ENCODE measurements at places on chromosomes 5 and 9. TPM values are rescaled to one million over a fixed set of nuclear protein-coding genes. Genes with fewer than 3 reads are reported as not detected.

HMMR gene
- 54.8 TPM for total RNA-seq

ZNF608 gene
- total RNA-seq, result 39.7 TPM

ANKH gene
- total RNA-seq, result 3.7 TPM

PCDHB15 gene
- total RNA-seq, result 8.0 TPM

DOLK gene
- total RNA-seq, result 20.2 TPM

ZMYND19 gene
- total RNA-seq, result 50.3 TPM

DNA sequence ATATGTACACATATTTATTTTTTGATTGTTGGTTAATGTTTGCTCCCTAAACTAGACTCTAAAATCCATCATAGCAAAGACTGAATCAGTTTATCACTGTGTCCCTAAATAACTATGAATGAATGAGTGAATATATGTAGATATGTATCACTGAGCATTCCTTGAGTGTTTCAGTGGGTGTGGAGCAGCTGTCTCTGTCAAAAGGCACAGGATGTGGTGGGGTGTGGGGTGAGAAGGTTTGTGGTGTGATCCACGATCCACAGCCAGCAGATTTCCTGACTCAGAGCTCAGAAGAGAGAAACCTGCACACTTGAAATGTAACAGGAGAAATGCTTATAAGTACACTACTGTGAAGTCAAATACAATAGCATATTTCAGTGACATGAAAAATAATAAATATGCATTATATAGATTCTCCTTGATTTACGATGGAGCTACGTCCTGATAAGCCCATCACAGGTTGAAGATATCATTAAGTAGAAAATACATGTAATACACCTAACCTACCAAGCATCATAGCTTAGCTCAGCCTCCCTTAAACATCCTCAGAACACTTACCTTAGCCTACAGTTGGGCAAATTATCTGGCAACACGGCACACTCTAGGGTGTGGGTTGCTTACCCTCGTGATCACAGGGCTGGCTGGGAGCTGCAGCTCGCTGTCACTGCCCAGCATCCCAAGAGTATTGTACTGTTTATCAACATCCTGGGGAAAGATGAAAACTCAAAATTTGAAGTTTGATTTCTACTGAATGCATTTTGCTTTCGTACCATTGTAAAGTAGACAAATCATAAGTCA, 287.0 kb downstream of the GAS1 start:
- H3K27ac ChIP-seq, result no peak overlapping the region
- no peaks in the 10 kb centered on the region for H3K4me1 ChIP-seq
- H3K36me3 ChIP-seq, result no peaks in the 10 kb centered on the region
- no peak for DNase-seq
- H3K27me3 ChIP-seq, result no peaks in the 10 kb centered on the region
- no peak overlapping the region for H3K4me3 ChIP-seq

DNA sequence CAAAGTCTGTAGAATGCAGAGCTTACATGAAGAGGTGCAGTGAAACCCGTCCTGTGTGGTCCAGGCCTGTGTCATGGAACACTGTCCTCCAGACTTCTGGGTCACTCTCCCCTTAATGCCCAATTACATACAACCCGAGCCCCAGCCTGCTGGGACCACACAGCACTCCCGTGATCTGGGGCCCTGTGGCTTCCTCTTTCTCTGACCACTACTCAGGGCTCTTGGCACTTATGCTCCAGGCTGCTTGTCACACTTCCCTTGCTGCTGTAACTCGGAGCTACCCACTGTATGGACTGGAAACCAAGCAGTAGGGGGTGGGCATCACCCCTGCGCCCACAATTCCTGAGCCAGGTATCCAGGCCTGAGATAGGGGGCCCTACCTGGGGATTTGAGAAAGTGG, 10.3 kb upstream of the IL3 start:
- no peaks in the 10 kb centered on the region for H3K36me3 ChIP-seq
- DNase-seq, result no peak
- H3K27ac ChIP-seq, result no peak overlapping the region
- H3K27me3 ChIP-seq, result no peaks in the 10 kb centered on the region
- 0 out of 2 replicates have a peak, but pooled peaks cover 14% of the 10 kb centered on the region for H3K4me1 ChIP-seq

- peak; percentile 48 for DNase-seq
- H3K27me3 ChIP-seq, result no peaks in the 10 kb centered on the region
- no peak overlapping the region for H3K4me3 ChIP-seq
- peaks cover 3% of the 10 kb centered on the region for H3K36me3 ChIP-seq
- H3K27ac ChIP-seq, result no peak overlapping the region
- peaks cover 17% of the 10 kb centered on the region for H3K4me1 ChIP-seq
These were observed 41.6 kb downstream of the ADAMTS12 start for GRCh38 chr5:33850100-33850594.

- H3K27me3 ChIP-seq, result no peaks in the 10 kb centered on the region
- H3K36me3 ChIP-seq, result no peaks in the 10 kb centered on the region
- peaks cover 8% of the 10 kb centered on the region for H3K4me1 ChIP-seq
- DNase-seq, result no peak
- H3K27ac ChIP-seq, result no peak overlapping the region
- H3K4me3 ChIP-seq, result no peak overlapping the region
These were observed 6.7 kb upstream of the DBH start for GRCh38 chr9:133629221-133630110.

DNA sequence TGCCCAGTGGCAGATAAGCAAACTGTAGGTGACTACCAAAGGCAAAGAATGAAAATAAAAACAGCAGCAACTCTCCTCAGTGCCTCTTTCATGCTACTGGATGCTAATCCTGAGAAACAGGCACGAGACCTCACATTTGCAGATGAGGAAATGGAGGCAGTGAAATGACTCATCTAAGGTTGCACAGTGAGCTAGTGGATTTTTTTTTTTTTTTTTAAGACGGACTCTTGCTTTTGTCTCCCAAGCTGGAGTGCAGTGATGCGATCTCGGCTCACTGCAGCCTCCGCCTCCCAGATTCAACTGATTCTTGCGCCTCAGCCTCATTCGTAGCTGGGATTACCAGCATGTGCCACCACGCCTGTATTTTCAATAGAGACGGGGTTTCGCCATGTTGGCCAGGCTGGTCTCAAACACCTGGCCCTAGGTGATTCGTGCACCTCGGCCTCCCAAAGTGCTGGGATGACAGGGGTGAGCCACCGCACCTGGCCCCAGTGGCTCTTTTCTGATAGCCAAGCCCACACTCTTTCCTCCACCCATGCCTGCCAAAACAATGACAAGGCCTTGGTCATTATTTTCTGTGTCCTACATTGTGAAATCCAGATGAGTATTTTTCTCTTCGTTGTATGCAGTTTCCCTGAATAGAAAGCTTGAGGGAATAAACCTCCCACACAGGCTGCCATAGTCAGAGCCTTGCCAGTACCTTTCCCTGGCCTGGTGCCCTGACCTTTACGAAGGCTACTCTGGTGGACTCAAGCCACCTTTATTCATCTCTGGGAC, 19.2 kb downstream of the DOCK2 start:
- no peak overlapping the region for H3K4me3 ChIP-seq
- H3K27me3 ChIP-seq, result no peaks in the 10 kb centered on the region
- H3K4me1 ChIP-seq, result no peaks in the 10 kb centered on the region
- no peak for DNase-seq
- no peaks in the 10 kb centered on the region for H3K36me3 ChIP-seq

DNA sequence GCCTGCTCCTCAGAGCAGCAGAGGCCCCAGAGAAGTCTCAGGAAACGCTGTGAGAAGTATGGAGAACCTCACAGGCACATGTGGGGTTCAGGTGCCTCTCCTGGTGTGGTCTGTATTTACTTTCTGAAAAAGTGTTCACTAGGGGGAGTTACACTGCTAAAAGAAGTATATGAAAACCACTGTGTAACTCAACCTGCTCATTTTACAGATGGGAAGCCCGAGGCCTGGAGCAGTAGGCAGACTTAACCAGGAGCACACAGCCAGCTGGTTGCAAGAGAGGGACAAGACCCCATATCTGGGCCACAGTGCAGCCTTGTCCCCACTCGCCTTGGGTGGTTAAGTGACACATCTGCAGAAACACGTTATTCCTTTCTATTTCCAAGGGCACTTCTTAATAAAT, 112.8 kb upstream of the SAP30L start:
- no peaks in the 10 kb centered on the region for H3K4me1 ChIP-seq
- H3K27me3 ChIP-seq, result no peaks in the 10 kb centered on the region
- no peaks in the 10 kb centered on the region for H3K36me3 ChIP-seq
- DNase-seq, result no peak

GRCh38 chr9:73643379-73644013, 491.8 kb downstream of the ANXA1 start:
- peaks cover 5% of the 10 kb centered on the region for H3K4me1 ChIP-seq
- DNase-seq, result no peak
- no peaks in the 10 kb centered on the region for H3K36me3 ChIP-seq
- no peak overlapping the region for H3K27ac ChIP-seq

GRCh38 chr9:106077731-106078130, 383.4 kb downstream of the TMEM38B start:
- no peaks in the 10 kb centered on the region for H3K4me1 ChIP-seq
- no peaks in the 10 kb centered on the region for H3K36me3 ChIP-seq
- H3K27ac ChIP-seq, result no peak overlapping the region
- H3K27me3 ChIP-seq, result no peaks in the 10 kb centered on the region
- no peak for DNase-seq
- no peak overlapping the region for H3K4me3 ChIP-seq

DNA sequence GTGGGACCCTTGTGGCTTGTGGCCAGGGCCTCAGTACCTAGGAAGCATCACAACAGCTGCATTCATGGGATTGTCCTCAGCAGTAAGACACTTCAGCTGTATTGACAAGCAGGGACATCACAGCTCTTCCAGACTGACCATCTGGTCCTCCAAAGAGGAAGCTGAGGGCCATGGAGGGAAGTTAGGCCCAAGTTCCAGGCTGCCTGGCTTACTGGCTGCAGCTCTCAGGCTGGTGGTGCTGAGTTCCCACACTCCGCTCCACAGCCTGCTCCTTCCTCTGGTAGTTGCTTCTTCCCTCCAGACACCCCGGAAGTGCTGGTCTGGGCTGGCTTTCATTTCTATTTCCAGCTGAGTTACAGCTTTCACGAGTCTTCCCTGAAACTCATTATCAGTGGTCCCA, 5.7 kb upstream of the STING1 start:
- no peak for DNase-seq
- H3K4me1 ChIP-seq, result peaks cover 8% of the 10 kb centered on the region
- no peak overlapping the region for H3K4me3 ChIP-seq
- H3K36me3 ChIP-seq, result no peaks in the 10 kb centered on the region
- H3K27ac ChIP-seq, result no peak overlapping the region

DNA sequence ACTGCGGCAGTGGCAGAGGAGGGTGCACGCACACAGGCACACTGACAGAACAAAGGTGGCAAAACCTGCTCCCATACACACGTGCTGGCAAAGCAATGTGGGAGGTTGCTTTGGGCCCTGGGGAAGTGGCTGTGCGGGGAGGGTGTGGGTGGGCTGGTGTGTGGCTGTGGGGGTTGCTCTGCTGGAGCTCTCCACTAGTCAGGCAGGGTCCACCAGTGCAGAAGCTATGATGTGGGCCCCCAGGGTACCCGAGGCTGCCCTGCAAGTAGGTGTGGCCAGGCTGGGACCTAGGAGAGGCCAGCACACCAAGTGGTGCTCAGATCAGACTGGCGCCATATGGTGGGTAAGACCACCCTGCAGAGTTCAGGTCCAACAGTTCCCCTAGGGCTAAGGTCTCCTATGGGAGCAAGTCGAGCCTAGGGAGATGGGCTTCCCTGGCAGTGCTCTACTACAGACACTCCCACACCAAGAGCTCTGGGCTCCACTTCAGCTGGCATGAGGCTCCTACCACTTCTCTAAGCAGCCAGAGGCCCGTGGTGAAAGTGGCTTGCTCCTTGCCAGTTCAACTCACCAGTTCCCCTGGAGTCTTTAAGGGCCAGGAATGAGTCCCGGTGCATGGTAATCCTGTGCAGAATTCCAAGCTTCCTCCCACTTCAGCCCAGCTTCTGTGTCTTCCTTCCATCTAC, 46.2 kb upstream of the IFNE start:
- no peak overlapping the region for H3K4me3 ChIP-seq
- 0 out of 2 replicates have a peak, but pooled peaks cover 4% of the 10 kb centered on the region for H3K36me3 ChIP-seq
- H3K27ac ChIP-seq, result no peak overlapping the region
- peaks cover 3% of the 10 kb centered on the region for H3K4me1 ChIP-seq
- H3K27me3 ChIP-seq, result no peaks in the 10 kb centered on the region
